Upper lobe of right lung (tissue), 1 donor: ENCODE measurements at places on chromosomes 3 and 15. TPM values are rescaled to one million over a fixed set of nuclear protein-coding genes. Genes with fewer than 3 reads are reported as not detected.

- no peak for DNase-seq
Observed at GRCh38 chr3:101861789-101862415, 12.6 kb downstream of the NFKBIZ start.

GRCh38 chr15:28876131-28876844 lies 9.5 kb upstream of the APBA2 start:
- DNase-seq: no peak

GRCh38 chr3:132236701-132237651 lies 80.2 kb upstream of the ACP3 start:
- DNase-seq: no peak

DNA sequence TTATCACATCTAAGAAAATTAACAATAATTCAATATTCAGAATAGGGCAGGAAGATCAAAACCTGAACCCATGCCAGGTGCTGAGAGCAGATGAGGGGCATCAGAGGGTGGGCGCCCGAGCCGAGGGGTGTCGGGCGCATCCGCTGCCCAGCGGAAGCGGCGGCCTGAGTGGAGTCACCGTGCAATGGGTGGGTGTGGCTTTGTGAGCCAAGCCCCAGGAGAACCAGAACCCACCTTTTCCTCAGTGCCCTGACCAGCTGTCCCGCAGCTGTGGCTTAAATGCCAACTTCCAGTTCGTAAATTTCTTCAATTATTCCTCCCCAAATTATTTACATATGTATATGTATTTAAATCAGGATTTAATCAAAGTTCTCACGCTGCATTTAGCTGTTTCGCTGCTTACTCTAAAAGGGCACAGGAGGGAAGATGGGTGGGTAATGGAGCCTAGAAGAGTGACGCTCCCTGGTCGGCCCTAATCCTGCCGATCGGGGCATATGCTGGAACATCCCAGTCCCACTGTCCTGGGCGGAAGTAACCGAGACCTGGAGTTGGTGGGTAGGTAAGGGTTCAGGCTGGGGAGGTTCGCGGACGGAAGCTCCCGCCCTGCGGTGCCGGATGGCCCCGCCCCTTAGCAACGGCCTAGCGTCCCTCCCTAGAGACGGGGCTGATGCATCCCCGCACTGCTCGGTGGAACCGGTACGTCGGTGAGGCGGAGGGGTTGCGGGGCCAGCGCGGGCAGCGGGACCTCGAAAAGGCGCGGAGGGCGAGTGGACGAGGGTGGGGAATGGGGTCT lies 1.3 kb downstream of the DNAH1 start:
- DNase-seq: peak; percentile 88

GRCh38 chr3:154889227-154889634 lies 190.9 kb upstream of the MME start:
- DNase-seq: no peak

DNA sequence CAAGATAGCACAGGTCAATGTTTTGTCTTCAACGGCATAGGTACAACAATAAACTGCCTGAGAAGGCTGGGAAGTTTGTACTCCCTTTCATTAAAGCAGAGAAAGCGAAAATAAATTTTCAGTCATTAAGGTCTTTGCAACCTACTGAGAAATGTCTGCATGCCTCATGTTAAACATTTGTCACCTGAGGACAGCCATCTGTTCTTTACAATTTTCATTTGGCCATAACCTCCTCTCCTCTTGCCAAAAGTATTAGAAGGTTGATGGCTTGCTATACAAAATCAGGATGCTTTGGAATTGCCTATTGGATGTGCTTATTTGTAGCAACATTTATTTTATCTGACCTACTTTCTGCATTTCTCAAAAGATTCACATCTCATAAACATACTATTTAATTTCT lies 122.7 kb downstream of the GOLIM4 start:
- no peak for DNase-seq

DNA sequence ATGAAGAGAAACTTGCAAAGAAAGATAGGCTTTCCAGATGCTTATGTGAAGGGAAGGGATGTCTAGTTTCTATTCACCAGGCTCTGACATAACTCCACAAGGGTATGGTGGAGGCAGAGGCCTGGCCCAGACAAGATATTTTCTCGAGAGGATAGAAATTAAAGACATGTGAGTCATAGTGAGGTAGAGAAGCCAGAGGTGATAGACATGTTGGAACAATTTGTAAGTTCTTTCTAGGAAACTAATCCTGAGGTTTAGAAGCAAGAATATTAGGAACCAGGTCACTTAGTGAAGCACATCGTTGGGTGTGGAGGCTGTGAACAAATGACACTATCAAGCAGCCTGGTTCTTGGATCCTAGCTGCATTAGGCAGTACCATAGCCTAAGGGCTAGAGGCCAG lies 176.9 kb downstream of the BBX start:
- DNase-seq: no peak

PAK6 gene
- 5.7 TPM for total RNA-seq

HCLS1 gene
- 76.5 TPM for total RNA-seq

REC114 gene
- total RNA-seq: not detected

DAZL gene
- not detected for total RNA-seq

MUC4 gene
- 1.1 TPM for total RNA-seq
